ENCODE measurements at places on chromosomes 13 and 19. TPM values are rescaled to one million over a fixed set of nuclear protein-coding genes. Genes with fewer than 3 reads are reported as not detected.

The RGL3 gene
- 0.15 TPM for polyA plus RNA-seq

The CEACAM4 gene
- polyA plus RNA-seq, result not detected

The SHISA7 gene
- 0.18 TPM for polyA plus RNA-seq

The GAPDHS gene
- polyA plus RNA-seq, result not detected

The IL4I1 gene
- polyA plus RNA-seq, result 1.8 TPM

The CLC gene
- polyA plus RNA-seq, result 1.2 TPM

The ZNF442 gene
- 1.9 TPM for polyA plus RNA-seq

The FGF9 gene
- 14.3 TPM for polyA plus RNA-seq

The GJB2 gene
- polyA plus RNA-seq, result 0.53 TPM

The PCDH9 gene
- 2.0 TPM for polyA plus RNA-seq

The POSTN gene
- 1,188 TPM for polyA plus RNA-seq

The RAB3A gene
- polyA plus RNA-seq, result 5.1 TPM

The PIN1 gene
- 78.3 TPM for polyA plus RNA-seq

The AP1M2 gene
- 0.86 TPM for polyA plus RNA-seq

The CEACAM8 gene
- polyA plus RNA-seq, result 0.09 TPM

The ZNF69 gene
- polyA plus RNA-seq, result 3.4 TPM

The NDUFB7 gene
- polyA plus RNA-seq, result 149 TPM

The SMAD9 gene
- 17.2 TPM for polyA plus RNA-seq

The RFPL4AL1 gene
- polyA plus RNA-seq, result not detected

The KLK3 gene
- polyA plus RNA-seq, result not detected

The ZNF616 gene
- polyA plus RNA-seq, result 8.4 TPM

The CEACAM3 gene
- not detected for polyA plus RNA-seq

The OR7A5 gene
- not detected for polyA plus RNA-seq
